ENCODE measurements at places on chromosomes 12 and 14. TPM values are rescaled to one million over a fixed set of nuclear protein-coding genes. Genes with fewer than 3 reads are reported as not detected.

DDX11 gene
- total RNA-seq = 3.6 TPM

TAS2R9 gene
- not detected for total RNA-seq

MCRS1 gene
- total RNA-seq = 59.3 TPM

PARP11 gene
- 12.1 TPM for total RNA-seq

BCDIN3D gene
- total RNA-seq = 3.0 TPM

TESPA1 gene
- 1.8 TPM for total RNA-seq

CPNE6 gene
- 1.8 TPM for total RNA-seq

TAS2R43 gene
- total RNA-seq = 10.0 TPM

OLR1 gene
- total RNA-seq = not detected

CLECL1 gene
- total RNA-seq = not detected

- no peak for DNase-seq
Measured at GRCh38 chr14:64943556-64943955, 1.0 kb upstream of the GPX2 start.

- no peak for DNase-seq
Measured at GRCh38 chr12:70049596-70050360, 193.5 kb upstream of the CNOT2 start.

DNA sequence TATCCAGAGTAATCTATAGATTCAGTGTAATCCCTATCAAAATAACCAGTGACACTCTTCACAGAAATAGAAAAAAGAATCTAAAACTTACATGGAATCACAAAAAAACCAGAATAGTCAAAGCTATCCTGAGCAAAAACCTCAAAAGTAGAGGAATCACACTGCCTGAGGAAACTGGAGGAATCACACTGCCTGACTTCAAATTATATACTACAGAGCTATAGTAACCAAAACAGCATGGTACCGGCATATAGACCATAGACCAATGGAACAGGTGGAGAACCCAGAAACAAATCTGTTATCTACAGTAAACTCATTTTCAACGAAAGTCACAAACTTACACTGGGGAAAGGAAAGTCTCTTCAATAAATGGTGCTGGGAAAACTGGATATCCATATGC lies 244.0 kb downstream of the FUT8 start:
- DNase-seq = no peak

GRCh38 chr12:21831791-21832344 lies 57.4 kb upstream of the KCNJ8 start:
- peak; percentile 89 for DNase-seq

DNA sequence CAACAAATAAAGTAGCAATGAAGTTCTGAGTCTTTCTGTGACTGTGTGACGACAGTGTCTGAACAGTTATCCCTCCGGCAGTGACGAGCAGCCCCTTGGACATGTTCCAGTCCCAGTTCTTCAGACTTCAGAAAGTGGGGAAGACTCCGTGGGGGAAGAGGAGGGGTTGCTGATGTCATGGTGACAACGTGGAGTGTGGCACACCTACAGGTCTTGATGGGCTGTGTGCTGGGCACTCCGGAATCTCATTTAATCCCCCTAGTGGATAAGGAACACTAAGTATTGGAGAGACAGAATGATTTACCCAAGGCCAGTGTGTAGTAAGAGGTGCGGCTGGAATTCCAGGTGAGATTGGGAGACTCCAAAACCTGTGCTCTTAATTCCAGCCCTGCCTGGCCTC lies 280.2 kb downstream of the CACNA1C start:
- DNase-seq = peak; percentile 56

- DNase-seq = no peak
Measured at GRCh38 chr14:75429562-75429961, 1.7 kb downstream of the JDP2 start.

DNA sequence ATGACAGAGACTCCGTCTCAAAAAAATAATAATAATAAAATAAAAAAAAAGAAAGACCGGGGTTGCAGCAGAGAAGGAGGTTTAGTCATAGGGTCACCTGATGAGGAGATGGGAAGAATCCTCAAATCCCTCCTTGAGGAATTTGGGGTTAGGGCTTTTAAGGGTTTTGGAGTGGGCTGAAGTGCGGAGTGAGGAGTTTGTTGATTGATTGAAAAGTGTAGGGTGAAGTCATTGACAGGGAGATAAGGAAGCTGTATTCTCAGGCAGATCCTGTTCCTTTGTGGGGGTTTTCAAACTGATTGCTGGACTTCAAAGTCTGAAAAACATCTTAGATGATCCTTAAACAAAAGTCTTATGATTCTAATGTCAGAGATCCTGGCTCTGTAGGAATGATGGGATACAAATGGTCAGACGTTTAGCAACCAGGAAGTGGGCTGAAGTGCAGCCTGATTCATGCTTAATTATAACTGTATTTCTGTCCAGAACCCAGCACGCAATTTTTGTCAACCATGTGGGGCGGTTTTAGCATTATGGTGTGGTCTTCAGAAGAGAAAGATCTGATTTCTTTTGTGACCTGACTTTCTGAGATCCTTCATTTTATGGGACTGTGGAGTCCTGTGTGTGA lies 16.0 kb downstream of the FNTB start:
- DNase-seq = no peak

GRCh38 chr12:124423761-124424515 lies 129.0 kb downstream of the RFLNA start:
- no peak for DNase-seq

- DNase-seq = no peak
Measured at GRCh38 chr14:68191567-68192321, 372.2 kb downstream of the RAD51B start.

DNA sequence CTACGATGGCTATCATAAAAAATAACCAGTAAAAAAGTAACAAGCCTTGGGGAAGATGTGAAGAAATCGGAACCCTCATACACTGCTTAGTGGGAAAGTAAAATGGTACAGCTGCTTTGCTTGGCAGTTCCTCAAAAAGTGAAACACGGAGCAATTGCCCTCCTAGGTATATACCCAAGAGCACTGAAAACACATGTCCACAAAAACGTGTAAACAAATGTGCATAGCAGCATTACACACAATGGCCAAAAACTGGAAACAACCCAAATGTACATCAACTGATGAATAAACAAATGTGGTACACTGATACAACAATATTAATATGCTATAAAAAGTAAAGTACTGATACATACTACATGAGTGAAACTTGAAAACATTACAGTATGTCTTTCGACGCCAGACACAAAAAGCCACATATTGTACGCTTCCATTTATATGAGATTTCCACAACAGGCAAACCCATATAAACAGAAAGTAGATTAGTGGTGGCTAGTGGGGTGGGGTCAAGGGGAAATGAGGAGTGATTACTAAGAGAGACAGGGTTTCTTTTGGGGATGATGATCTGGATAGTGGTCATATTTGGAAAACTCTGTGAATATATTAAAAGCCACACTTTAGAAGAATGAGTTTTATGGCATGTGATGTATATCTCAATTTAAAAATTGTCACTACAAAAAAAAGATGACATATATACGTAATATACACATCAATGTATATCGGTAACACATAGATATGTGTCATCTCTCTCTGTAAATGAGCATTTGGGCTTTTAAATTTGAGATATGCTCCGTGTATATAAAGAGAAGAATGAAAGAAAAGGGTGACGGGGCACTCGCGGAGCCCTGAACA lies 996 bp downstream of the SLC41A2 start:
- DNase-seq = no peak

GRCh38 chr14:103825101-103825500 lies 22.3 kb downstream of the PPP1R13B start:
- DNase-seq = no peak

All from sigmoid colon (tissue), 7 donors.